Activated naive CD8-positive, alpha-beta T cell treated with anti-CD3 and anti-CD28 coated beads, Interleukin-2, amount 50 U/mL, for 16 hours (primary cell): ENCODE measurements at places on chromosomes 7 and 10.

GRCh38 chr7:107427462-107427861 is 42.4 kb upstream of the GPR22 start:
- no peak for DNase-seq

- DNase-seq = no peak
Measured at GRCh38 chr7:81355911-81356310, 413.9 kb downstream of the HGF start.

DNA sequence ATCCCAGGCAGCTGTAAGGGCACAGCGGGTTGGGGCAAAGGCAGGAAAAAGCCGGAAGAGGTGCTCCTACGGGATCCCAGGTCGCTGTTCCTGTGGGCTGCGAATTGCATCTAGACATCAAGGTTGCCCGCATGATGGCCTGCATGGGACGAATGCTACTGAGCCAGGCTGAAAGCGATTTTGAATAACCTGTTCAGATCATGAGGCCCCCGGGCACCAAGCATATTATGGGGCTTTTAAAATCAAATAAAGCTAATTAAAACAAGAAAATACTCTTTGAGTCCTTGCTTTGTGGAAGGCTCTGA is 37.1 kb downstream of the CAMK2B start:
- no peak for DNase-seq

GRCh38 chr7:149006345-149006725 is 22.0 kb downstream of the PDIA4 start:
- DNase-seq = no peak

DNA sequence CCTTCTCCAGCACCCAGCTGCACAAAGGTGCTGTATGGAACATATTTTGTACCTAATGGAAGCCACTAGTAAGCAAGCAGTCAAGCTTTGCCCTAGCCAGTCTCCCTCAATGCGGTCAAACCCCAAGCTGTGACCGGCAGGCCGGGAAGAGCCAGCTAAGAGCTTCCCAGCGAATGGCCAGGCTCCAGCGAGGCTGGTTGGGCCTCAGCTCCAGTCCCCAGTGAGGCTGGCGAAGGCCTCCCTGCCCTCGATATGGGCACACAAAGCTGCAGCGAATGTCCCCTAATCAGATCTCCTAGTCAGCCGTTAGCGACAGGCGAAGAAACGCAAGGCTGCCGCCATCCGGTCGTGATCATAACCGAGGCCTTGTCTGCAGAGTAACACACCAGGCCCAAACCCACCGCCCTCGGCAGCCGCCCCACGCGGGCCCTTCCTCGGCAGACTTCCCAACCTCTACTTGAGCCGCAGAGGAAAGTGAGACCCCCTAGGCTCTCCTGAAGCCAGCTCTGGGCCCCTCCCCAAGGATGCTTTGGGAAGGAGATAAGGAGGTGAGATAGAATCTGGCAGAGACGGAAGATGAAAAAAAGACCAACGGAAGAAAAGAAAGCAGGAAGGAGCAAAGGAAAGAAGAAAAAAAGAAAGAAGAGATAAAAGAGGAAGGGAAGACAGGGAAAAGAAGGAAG is 3.1 kb upstream of the HOXA9 start:
- DNase-seq = no peak

GRCh38 chr7:85719981-85720953 is 533.4 kb upstream of the SEMA3D start:
- DNase-seq = no peak

GRCh38 chr10:79487296-79488194 is 24.8 kb upstream of the EIF5AL1 start:
- no peak for DNase-seq

GRCh38 chr7:35024298-35024697 is 13.0 kb downstream of the DPY19L1 start:
- DNase-seq = no peak

DNA sequence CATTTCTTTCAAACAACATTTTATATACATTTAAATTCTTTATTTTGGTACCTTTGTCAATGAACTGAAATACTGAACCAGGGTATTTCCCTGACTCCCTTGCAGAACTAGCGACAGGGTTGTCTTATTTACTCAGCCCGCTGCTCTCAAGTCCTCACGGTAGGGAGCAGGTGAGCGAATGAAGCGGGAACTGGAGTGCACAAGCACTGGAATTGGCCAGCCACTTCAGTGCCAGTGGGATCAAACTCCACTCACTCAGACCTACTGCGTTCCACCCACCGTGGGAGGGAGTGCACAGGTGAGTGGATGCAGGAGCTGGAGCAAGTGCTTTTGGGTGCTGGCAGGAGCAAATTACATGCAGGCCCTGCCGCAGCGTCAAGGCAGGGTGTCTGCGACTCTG is 28.1 kb upstream of the NEUROD6 start:
- no peak for DNase-seq
